ENCODE measurements at places on chromosomes 12 and 14.

DNA sequence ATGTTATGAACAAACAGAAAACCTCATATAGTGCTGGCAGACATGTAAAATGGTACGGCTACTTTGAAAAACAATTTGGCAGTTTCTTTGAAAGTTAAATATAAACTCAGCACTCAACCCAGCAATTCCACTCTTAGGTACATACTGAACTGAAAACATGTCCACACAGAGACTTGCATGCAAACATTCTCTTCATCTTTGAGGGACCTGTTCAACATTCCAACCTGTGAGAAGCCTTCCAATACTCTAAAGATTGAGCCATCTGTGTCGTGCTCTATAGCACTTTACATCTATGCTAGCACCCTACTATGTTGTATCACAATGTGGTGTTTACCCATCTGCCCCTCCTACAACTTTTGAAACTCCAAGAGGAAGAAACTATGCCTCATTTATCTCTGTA is 79.3 kb downstream of the DNAI7 start:
- DNase-seq = no peak

DNA sequence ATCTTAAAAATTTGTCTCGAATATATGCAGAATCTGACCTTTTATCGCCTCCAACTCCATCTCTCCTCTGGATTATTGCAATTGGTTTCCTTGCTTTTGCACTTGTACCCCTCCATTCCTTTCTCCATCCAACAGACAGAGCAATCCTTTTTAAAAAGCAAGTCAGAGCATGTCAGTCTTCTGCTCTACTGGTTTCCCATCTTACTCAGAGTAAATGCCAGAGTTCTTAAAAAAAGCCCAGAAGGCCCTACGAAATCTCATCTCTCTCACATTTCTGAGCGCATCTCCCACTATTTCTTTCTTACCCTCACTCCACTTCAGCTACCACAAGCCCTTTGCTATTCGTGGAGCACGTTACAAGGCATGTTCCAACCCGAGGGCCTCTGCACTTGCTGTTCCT is 236.9 kb upstream of the DDHD1 start:
- DNase-seq = no peak

GRCh38 chr14:33364466-33364865 is 425.8 kb downstream of the NPAS3 start:
- DNase-seq = no peak

- no peak for DNase-seq
Measured at GRCh38 chr12:46635818-46636217, 190.0 kb downstream of the SLC38A4 start.

GRCh38 chr12:94282675-94283074 is 134.3 kb downstream of the PLXNC1 start:
- DNase-seq = peak; percentile 35

GRCh38 chr12:62625228-62625627 is 158.6 kb downstream of the MON2 start:
- DNase-seq = no peak

- DNase-seq = no peak
Measured at GRCh38 chr12:120581998-120582397, 796 bp upstream of the POP5 start.

GRCh38 chr12:121331248-121331647 is 21.0 kb downstream of the ANAPC5 start:
- DNase-seq = no peak
